T-helper 1 cell (primary cell): ENCODE measurements at places on chromosomes 16 and 17.

DNA sequence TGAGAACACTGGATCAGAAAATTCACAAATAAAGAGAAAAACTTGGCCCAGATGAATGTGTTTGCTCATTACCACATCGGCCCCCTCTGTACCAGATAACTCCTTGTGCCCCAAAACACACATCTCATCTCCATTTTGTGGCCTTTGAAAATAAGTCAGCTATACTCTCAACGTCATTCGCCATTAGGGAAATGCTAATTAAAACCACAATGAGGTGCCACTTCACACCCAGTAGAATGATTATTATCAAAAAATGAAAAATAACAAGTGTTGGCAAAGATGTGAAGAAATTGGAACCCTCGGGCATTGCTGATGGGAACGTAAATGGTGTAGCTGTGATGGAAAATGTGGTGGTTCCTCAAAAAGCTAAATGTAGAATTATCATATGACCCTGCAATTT lies 34.6 kb upstream of the AKTIP start:
- no peak for DNase-seq

- no peak for DNase-seq
Observed at GRCh38 chr17:8555062-8555461, 75.5 kb downstream of the MYH10 start.

DNA sequence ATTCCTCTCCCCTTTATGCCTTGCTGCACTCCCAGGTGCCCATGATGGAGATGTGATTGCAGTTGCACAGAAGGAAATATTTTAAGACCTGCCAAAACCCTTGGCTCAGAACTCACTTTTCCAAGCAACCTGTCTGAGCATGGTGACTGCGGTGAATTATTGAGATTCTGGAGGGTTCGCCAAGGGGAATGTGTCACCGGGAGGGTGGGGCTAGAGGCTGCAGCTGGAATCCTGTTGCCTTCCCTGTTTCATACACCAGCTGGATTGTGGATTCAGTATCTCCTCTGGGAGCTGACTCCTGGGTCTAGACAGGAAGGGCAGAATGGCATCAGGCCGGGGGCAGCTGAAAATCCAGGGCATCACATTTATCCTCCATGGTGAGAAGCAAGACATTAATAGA lies 527.2 kb downstream of the TMEM114 start:
- DNase-seq = no peak

GRCh38 chr16:79519448-79519847 lies 81.1 kb downstream of the MAF start:
- no peak for DNase-seq

DNA sequence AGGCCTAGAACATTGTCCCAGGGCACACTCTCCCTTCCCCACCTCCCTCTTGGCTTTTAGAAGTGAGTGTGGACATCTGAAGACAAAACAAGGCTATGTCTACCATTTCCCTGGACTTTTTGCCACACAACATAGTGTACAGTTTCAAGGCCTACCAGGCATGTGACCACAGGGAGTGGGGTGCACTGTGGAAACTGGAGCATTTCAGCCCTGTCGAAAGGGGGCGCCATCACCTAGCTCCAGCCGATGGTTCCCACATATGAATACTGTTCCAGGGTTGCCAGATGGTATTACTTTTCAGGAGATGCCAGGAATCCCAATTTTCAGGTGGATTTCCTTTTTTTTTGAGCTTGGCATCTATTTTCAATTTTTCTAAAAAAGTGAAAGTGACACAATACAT lies 140.7 kb downstream of the KATNIP start:
- no peak for DNase-seq

DNA sequence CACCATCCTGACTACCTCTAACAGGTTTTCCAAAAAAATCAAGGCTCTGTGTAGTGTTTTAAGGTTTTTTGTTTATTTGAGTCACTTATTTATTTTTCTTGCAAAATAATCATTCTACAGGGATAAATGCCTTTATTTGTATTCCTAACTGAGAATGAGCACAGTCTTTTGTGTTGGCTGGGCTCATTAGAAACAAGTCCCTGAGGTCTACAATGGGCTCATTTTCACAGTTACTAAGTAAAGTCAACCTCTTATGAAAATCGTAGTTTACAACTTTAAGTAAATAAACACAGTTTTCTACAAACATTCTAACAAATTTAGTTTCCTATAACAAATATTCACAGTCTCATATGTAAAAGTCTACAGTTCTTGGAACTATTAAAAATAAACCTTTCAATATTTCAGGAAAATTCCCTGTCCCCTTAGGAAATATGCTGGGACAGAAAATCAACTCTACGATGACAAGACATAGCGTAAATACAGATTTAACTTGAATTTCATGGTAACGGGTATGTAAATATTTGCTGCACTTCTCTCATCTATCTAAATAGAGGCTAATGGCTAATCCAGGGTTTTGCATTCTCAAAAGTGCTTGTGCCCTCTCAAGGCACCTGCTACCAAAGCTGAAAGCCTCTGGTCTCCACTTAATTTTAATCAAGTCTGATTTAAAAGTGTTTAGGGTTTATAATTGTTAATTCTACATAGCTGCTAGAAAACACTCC lies 31.5 kb upstream of the CDH5 start:
- DNase-seq = no peak

DNA sequence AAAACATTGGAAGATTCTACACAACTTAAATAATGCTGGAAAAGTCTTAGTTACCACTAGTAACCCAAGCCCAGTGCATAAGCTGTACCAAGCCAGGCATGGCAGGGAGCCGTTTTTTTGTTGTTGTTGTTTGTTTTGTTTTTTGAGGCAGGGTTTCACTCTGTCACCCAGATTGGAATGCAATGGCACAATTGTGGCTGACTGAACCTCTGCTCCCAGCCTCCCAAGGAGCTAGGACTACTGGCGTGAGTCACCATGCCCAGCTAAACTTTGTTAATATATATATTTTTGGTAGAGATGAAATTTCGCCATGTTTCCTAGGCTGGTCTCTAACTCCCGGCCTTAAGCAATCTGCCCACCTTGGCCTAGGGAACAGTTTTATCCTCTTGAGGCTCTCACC lies 564 bp upstream of the TMIGD1 start:
- DNase-seq = no peak

GRCh38 chr16:51244887-51245657 lies 94.0 kb upstream of the SALL1 start:
- no peak for DNase-seq

GRCh38 chr17:77326636-77327035 lies 185.9 kb downstream of the SEC14L1 start:
- no peak for DNase-seq

- peak; percentile 53 for DNase-seq
Observed at GRCh38 chr16:29900102-29900887, at the start of gene ASPHD1. TSS of gene ASPHD1 (plus strand) at chr16:29900488. CDS start at chr16:29900972, 484 bp downstream.

GRCh38 chr17:70127221-70127873 lies 42.0 kb upstream of the KCNJ2 start:
- no peak for DNase-seq

- DNase-seq = no peak
Observed at GRCh38 chr17:867896-868489, 85.8 kb downstream of the MRM3 start.

DNA sequence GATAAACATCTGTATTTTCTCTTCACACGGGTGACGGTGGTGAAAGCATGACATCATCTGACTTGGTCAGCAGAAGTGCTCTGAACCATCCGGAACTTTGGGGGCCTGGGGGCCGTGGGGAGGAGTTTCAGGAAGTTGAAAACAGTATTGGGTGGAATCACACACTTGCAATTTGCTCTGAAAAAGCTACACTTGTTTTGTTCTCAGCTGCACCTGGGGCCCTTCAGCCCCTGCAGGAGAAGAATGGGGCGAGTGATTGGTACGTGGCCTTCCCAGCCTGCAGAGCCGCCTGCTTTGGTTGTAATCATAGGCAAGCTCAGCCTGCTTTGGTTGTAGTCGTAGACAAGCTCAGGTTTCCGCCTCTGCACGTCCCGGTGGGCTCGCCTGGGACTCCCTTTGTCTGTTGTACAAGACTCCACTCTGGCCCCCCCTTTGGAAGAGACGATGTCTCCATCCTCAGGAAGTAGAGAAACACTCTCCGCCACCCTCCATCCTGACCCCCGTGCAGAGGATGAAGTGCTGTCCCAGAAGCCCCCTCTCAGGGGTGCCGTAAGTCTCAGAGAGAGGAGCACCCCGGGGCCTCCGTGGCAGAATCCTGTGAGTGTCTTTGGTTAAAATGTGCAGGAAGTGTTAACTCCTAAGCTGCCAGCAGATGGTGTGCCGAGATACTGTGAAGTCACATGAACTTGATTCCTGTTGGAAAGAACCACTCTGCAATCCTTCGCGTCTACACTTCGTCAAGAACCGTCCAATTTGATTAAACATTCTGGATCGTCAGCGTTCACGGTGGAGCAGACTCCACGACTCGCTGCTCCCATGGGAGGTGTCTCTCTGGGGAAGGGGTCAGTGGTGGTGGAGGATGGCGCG lies 5.4 kb downstream of the BANP start:
- peak; percentile 36 for DNase-seq

DNA sequence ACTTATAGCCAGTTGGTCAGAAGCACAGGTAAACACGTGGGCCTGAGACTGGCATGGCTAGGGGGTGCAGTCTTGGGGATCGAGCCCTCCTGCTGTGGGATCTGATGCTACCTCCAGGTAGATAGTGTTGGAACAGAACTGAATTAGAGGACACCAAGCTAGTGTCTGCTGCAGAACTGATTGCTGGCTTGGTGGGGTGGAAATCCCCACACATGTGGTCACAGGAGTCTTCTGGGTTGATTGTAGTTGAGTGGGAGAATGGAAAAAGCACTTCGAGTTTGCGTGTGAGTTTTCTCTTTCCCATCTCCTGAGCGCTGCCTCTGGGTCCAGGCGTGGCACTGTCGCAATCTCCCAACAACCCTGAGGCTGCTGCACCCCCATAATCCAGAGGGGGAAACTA lies 8.0 kb upstream of the SPATA32 start:
- DNase-seq = no peak

GRCh38 chr17:82858376-82859126 lies 18.7 kb upstream of the ZNF750 start:
- no peak for DNase-seq

DNA sequence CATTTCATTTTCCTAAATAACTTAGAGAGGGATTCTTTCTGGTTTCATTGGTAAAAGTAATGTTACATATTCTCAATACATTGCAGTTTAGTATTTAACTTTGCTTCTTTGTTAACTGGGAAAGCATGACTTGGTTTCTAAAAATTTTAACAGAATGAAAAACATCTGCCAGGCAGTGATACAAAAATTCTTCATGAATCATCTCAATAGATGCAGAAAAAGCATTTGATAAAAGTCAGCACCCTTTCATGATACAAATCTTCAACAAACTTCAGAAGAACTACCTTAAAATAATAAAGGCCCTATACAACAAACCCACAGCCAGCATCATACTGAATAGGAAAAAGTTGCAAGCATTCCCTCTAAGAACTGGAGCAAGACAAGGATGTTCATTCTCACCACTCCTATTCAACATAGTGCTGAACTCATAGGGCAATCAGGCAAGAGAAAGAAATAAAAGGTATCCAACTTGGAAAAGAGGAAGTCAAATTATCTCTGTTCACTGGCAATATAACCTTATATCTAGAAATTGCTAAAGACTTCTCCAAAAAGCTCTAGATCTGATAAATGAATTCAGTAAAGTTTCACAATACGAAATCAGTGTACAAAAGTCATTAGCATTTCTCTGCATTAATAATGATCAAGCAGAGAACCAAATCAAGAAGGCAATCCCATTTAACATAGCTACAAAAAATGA lies 50.4 kb downstream of the SLFN5 start:
- no peak for DNase-seq

- DNase-seq = no peak
Observed at GRCh38 chr17:81867170-81867990, 3.8 kb downstream of the ARHGDIA start.

DNA sequence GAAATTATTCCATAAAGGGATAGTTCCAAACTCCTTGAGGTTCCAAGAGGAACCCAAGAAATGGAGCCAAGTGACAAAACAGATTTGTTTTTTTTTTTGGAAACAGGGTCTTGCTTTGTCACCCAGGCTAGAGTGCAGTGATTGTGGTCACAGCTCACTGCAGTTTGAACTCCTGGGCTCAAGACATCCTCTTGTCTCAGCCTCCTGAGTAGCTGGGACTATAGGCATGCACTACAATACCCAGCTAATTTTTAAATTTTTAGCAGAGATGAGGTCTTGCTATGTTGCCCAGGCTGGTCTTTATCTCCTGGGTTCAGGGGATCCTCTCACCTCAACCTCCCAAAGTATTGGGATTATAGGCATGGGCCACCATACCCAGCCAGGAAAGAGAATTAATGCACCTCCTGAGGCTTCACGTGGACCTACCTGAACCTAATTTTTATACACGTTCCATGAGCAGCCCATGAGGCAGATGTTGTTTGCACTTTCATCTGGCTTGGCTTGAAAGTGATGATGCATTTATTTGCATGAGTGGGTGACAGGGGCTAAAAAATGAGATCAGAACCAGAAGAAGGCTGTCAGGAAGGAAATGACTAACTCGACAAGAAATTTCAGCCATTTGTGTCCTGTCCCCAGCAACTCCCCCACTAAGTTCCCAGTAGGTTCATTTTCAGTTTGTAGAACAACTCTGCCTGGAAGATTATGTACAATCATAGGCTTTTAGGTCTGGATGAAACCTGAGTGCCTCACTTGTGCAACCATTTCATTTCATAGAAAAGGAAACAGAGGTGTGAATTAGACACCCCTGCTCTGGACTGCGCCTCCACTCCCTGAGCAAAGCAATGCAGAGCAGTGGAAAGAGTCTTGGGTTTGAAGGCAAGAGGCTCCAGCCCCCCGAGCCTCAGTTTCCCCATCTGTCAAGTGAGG lies 10.3 kb upstream of the IRF8 start:
- DNase-seq = no peak

- no peak for DNase-seq
Observed at GRCh38 chr17:48336986-48337385, 93.0 kb downstream of the SKAP1 start.

- DNase-seq = no peak
Observed at GRCh38 chr17:78735832-78736525, 46.1 kb downstream of the CYTH1 start.

- DNase-seq = no peak
Observed at GRCh38 chr16:89453501-89454321, 36.6 kb downstream of the ANKRD11 start.

DNA sequence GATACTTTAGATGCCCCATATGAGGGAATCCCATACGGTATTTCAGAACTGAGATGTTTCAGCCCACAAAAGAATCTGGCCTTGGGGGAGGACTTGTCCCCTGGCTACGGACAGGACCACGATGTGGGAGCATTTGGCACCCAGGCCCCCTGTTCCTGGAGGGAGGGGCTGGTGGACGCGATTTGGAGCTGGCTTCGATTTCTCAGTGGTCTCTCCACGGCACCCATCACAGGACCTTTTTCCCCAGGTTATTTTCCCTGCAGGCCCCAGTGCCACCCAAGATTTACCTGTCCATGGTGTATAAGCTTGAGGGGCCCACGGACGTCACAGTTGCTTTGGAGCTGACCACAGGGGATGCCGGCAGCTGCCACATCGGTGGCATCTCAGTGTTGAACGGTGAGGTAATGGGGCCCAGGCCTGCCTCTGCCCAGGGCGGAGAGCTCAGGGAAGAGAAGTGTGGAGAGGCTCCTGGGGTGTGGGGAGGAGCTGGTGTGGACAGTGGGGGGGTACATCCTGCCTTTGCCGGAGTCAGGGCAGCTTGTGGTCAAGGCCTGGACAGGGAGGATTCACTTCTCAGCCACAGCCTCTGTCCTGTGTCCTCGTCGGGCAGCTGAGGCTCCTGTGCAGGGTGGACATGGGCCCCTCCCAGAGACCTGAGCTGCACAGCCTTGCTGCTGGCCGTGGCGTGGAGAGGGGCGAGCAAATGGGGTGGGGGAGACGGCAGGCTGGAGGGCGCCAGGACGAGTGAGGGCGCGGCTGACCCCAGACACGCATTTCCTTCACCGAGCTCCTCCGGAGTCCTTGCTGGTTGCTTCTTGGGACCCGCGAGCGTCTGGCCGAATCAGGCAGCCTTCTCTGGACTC lies 9.9 kb downstream of the ENGASE start:
- no peak for DNase-seq
